ENCODE measurements at places on chromosomes 12 and 14.

DNA sequence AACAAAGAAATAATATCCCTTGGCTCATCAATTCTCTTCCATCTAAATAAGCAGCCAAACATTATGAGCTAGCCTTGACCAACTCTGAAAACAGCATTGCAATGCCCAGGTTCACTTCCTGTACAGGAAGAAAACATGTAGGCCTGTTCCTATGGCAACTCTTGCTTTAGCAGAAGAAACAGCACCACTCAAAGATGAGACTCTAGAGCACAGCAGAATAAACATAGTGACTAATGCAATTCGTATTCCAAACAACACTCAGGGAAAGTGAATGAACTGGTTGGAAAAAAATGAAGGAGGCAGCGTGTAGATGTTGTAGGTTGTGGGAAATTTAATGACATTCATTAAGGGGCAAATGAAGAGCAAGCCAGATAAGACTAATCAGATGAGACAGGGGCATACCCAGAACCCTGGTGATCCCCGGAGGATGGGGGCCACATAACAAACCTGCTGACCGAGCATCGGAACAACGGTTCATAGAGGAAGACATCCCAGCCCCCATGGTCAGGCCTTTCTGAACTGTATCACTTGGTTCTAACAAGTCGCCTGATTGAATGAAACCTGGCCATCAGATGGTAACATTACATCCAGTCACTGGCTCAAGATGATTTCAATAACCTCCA lies 9.0 kb downstream of the ARHGDIB start:
- peak; percentile 49 for DNase-seq

GRCh38 chr12:111404362-111405148 lies 1.2 kb upstream of the SH2B3 start:
- DNase-seq = peak; percentile 89

- no peak for DNase-seq
Observed at GRCh38 chr12:6620137-6620884, 13.1 kb upstream of the CHD4 start.

DNA sequence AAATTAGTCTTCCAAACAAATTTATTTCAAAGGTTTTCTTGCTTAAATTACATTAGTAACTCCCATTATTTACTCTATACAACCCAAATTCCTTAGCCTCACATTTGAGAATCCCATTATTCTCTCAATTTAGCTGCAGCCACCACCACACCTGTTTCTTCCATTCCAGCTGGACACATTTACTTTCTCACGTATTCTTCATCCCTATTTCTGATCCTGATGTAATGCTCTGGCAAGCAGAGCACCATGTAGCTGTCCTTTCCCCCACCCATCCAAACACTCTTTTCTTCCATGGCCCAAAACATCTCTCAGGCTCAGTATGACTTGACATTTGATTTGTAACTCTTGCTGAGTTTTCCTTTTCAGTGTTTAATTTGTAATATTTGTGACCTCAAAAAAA lies 240.2 kb upstream of the CLEC14A start:
- DNase-seq = no peak

DNA sequence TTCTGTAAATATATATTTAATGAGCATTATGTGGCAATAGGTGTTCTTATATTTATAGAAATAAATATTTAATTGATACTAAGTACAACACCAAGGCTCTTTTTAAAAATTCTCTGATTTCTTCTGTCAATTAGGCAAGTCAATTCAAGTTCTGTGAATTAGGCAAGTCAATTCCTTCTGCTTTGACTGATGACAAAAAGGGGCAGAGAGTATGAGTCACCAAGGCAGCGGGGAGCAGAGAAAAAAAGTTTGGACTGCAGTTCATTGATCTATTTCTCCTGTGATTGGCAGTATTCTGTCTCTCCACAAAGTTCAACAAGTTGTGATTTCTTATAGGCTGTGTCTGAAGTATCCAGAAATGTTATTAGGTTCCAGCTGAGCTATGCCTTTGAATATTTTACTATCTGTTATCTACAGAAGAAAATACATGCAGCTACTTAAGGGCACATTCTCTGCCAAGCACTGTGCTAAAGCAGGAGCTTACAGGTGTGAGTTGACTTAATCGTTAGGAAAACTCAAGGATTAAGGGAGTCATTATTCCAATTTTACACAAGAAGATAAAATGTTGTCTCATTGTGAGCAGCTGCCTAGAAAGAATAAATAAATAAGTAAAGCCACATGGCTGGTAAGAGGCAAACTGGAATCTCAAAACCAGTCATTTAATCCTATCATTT lies 206.4 kb upstream of the ALG10B start:
- DNase-seq = peak; percentile 16

DNA sequence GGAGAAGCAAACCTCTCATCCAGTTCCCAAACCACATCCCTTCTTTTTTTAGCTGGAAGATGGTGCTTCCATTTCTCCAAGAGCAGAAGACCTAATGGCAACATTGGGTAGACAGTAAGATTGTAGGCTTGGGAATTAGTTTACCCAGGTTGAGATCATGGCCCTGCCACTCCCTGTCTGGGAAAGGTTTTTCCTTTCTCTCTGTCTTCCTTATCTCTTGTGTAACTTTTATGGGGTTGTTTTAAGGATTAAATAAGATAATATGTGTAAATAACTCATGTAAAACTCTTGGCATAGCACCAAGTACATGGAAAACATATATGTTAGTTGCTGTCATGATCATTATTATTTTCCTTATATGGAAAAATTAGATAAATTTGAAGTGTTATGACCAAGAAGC lies 23.2 kb upstream of the PSMA6 start:
- DNase-seq = no peak

DNA sequence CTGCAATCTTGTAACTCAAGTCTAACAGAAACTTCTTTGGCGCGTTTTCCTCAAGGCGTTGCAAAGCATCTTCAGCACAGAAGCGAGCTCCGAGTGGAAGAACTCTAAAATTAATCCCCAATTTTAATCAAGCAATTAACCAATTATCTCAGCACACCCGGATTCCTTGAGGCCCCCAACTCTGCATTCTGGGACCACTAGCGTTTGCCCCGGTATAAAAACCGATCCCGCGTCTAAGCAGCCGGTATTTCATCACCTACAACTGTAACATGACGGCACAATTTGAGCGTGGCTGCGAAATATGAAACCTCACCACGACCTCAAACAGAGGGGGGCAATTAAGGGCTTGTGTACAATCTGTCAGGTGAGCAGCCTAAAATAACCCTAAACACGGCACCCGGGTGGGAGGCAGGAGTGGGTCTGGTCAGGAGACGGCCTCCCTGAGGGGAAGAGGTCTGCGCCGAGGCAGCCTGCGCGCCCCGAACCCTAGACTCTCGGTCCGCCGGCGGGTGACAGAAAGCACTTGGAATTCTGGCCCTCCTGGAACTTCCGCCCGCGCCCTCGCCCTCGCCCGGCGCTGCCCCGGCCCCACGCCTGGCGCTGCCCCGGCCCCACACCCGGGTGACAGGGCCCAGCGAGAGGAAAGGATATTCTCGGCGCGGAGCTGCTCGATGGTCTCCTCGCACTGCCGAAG lies 594 bp downstream of the ZCCHC8 start:
- peak; percentile 72 for DNase-seq

GRCh38 chr12:76183459-76184186 lies 99.1 kb upstream of the NAP1L1 start:
- DNase-seq = peak; percentile 95

- no peak for DNase-seq
Observed at GRCh38 chr12:124861492-124861891, 2.2 kb downstream of the SCARB1 start.

- no peak for DNase-seq
Observed at GRCh38 chr12:9732921-9733461, at the start of gene CLECL1. TSS of gene CLECL1 (minus strand) at chr12:9733097.

DNA sequence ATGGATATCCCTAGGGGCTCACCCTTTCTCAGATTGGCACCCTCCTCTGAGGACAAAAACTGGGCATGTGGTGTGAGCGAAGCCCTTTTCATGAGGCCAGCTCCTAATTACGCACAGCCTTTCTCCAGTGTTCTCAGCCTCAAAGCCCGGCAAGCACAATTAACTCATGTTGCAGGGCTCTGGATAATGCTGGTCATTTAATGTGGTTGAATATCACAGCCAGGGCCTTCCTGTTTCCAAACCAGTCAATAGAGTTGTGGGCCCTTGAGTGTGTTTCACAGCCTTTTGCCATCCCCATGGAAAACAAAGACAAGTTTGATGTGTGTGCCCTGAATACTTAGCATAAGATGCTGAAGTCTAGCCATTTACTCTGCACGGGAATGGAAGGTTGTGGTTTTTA lies 114.2 kb upstream of the ARHGAP5 start:
- DNase-seq = no peak

GRCh38 chr12:94982456-94982855 lies 21.0 kb downstream of the NDUFA12 start:
- DNase-seq = no peak

GRCh38 chr12:45216983-45217485 lies 1.1 kb downstream of the ANO6 start:
- DNase-seq = peak; percentile 38

- no peak for DNase-seq
Observed at GRCh38 chr12:95548056-95548538, 3.2 kb downstream of the USP44 start.

DNA sequence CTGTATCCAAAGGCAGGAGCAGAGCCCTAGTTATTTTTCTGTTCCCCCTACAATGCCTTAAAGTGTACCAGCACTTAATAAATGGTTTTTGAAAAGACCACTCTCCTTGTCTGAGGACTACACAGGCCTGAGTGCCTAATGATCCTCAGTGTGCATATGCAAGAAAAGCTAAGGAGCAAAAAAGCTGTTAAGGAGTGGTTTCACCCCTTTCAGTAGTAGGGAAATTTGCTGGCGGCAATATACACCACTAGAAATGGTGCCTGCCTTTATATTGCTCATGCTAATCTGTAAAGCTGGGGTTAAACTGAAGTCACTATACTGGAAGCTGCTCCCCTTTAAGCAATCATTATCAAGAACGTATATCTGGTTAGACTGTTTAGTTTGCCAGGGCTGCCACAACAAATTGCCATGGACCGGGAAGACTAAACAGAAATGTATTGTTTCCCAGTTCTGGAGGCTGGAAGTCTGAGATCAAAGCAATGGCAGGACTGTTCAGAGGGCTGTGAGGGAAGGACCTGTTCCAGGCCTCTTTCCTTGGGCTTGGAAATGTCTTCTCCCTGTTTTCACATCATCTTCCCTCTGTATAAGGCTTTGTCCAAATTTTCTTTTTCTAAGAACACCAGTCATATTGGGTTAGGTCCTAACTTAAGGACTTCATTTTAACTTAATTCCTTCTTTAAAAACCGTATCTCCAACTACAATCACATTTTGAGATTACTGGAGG lies 30.2 kb downstream of the PRDM4 start:
- DNase-seq = no peak

DNA sequence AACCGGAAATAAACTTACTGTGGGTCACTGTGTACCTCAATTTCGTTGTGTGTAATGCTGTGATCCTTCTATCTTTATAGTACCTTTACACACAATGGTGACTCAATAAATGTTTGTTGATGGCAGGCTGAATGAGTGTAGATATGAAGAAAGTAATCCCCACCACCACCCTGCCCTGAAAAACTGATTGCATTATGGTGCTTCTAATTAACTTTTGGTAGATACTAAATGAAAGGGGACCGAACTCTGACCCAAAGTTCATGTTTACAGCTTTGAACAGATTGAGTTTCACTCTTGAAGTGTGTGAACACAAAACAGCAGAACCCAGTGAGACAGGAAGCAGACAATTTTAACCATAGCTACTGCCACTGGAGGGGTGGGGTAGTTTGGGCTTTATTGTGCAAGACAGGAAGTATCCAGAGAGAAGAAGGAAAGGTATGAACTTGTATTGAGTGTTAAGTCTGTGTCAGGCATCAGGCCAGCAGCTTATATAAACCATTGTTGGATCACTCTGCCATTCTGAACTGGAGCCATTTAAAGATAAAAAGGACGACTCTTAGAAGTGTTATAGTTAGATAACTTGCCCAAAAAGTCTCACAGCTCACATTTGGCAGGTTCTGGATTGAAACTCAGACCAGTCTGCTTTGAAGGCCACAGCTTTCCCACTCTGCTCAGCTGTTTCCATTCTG lies 197.0 kb upstream of the AMIGO2 start:
- no peak for DNase-seq

GRCh38 chr14:99996951-99997571 lies 68.2 kb upstream of the EVL start:
- no peak for DNase-seq

- DNase-seq = no peak
Observed at GRCh38 chr12:47102406-47102805, 22.6 kb upstream of the AMIGO2 start.

GRCh38 chr12:27901959-27902358 lies 70.6 kb downstream of the PTHLH start:
- DNase-seq = no peak

GRCh38 chr12:116194935-116195431 lies 82.5 kb downstream of the MED13L start:
- no peak for DNase-seq

DNA sequence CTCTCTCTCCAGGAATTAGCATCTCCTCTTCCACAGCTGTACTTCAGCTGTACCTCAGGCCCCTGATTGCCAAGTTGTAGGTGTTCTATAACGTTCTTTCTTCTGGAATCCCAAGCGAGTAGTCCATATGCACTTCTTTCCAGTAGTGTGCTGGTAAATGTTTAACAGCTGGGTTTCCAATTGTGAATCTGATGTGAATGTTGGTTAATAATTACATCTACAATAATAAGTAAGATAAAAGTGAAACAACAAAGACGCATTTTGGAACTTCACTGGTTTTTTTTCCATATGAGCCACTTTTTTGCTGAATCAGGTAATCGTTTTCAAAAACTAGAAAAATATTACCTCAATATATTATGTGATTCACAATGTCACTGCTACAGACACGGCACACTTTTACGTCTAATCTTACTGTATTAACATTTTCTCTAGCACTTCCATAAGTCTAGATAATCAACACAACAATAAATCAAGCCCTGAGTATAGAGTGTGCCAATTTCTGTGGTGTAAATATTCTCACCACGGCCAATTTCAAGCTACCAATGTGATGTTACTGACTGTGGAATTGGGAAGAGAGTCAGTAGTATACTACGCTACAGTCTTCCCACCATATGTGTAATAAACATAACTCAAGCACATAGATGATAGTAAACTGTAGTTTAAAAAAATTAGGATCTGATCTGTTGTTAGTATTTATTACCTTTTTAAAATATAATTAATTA lies 113.0 kb downstream of the ZFP36L1 start:
- no peak for DNase-seq

- peak; percentile 94 for DNase-seq
Observed at GRCh38 chr14:68794130-68794850, 1.4 kb upstream of the ZFP36L1 start.

- DNase-seq = no peak
Observed at GRCh38 chr12:52239767-52240166, 6.7 kb downstream of the KRT7 start.

Data from RKO (cell line).